Left colon (tissue), 2 donors: ENCODE measurements at places on chromosomes 2 and 18.

GRCh38 chr2:197089655-197090054 is 163.1 kb upstream of the PGAP1 start:
- DNase-seq = no peak

DNA sequence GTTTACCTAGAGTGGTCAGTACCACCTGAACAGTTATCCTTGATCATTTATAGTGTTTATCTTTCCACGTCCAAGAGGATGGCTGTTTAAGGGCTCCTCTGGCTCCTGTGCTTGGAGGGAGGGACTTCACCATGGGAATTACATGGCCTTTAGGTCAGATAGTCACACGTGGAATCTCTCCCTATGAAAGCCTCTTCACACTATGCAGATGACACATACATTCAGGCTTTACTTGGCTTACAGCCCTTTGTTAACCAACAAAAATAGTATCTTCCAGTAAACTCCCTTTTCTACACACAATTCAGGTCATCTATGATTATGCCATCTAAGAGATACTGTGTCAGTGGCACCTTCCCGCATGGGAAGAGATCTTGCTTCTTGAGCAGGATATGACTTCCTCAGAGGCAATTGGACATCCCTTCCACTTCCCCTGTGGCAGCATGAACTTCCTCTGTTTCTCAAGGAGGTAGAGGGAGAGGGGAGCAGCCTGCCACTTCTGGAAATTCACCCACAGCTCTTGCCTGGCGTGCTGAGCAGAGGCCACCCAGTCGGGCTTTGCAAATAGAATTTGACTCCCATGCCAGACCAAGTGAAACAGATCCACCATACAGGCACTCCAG is 53.5 kb downstream of the COLEC12 start:
- no peak for DNase-seq

DNA sequence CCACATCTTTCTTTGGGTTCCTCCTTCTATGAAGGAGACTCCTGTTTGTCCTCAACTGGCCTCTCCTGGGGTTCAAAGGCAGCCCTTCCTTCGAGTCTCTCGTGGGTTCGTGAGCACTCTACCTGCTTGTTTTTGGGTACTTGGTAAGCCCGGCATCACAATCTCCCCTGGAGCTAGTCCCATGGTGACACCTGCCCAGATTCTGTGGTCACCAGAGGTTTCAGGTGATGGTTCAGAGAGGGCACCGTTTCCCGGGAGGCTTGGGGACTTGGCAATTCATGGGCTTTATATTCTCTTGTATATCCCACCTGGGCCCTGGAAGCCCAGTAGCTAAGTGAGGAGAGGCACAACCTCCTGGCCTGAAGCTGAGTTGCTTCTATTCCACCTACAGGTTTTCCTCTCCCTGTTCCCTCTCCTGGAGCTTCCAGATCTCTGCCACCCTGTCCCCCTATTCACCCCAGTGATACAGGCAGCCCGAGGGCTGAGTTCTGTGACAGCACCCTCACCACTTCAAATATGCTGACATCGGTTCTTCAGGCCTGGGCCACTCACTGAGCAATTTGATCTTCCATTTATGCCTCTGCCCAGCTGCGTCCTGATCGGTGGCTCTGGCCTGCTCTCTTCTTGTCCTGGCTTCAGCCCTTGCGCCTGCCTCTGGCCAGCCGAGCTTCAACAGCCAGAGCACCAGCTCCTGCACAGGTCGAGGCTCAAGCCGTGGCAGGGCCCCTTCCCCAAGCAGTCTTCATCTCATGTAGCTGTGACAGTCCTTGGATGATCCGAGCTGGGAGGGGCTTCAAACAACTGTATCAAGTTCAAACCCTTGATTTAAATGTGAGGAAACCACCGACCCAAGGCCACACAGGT is 91.5 kb downstream of the MSH2 start:
- no peak for DNase-seq

DNA sequence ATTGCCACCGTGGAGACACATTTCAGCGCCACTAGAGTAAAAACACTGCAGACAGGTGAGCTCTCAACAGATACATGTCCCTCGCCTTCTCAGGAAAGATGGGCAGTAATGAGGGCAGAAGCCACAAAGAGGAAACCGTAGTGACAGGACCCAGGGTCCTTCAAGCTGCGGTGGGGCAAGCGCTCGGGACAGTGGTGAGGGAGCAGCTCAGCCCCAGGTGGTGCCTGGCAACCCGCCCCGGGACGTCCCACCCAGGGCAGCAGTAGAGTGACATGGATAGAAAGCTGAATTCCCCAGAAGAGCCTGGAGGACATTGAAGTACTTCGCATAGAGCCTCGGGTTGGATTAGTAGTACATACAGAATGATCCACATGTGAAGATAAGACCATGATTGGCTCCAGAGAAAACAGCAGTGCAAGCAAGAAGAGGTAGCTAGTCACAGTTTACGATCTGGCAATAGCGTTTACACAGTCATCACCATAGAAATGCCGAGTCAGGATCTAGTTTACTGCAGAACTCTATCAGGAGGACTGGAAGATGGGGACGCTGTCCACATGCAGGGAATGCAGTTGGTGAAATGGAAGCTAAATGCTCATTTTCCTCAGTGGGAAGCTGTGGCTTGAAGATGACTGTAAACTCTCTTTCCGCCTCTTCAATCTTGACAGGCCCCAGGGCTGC is 37.4 kb upstream of the ALPP start:
- peak; percentile 9 for DNase-seq
